Progenitor cell of endocrine pancreas (in vitro differentiated cells): ENCODE measurements at places on chromosomes 16 and 17.

DNA sequence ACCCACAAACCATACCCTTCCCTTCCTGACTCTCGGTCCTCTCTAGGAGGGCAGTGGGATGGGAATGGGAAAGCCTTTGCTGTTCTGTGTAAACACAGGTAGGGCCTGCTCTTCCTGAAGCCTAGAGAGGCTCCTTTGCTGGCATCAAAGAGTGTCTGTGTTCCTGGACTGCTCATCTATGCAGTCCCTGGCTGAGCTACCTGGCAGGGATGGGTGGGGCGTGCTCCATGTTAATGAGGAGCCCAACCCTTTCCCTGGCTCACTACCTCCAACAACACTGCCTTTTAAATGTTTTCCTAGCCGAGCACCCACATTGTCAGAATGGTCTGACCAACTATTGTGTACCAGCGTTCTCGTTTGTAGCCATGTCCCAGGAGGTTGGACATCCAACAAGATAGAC lies 26.6 kb upstream of the NAGLU start:
- DNase-seq, result no peak

DNA sequence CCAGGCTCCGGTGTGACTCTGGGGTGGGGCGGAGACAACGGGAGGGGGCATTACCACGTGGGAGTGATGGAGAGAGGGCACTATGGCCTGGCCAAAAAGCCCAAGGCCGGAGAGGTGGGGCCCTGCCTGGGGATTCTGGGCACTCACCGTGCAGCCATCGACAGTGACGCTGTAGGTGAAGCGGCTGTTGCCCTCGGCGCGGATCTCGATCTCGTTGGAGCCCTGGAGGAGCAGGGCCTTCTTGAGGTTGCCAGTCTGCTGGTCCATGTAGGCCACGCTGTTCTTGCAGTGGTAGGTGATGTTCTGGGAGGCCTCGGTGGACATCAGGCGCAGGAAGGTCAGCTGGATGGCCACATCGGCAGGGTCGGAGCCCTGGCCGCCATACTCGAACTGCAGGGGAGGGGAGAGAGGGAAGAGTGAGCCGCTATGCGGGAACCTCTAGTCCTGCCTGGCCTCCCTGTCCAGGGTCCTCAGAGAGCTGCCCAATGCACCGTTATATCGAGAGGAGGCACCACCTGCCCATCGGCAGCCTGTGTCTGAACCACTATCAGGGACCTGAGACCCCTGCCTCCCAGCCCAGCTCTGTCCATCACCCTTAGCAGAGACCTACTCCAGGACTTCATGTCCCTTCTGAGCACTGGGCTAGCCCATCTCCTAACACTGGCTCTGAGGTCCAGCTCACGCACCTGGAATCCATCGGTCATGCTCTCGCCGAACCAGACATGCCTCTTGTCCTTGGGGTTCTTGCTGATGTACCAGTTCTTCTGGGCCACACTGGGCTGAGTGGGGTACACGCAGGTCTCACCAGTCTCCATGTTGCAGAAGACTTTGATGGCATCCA lies 15.6 kb downstream of the COL1A1 start:
- no peak for DNase-seq

- DNase-seq, result no peak
Observed at GRCh38 chr17:42026857-42027589, 7.1 kb downstream of the NKIRAS2 start.

DNA sequence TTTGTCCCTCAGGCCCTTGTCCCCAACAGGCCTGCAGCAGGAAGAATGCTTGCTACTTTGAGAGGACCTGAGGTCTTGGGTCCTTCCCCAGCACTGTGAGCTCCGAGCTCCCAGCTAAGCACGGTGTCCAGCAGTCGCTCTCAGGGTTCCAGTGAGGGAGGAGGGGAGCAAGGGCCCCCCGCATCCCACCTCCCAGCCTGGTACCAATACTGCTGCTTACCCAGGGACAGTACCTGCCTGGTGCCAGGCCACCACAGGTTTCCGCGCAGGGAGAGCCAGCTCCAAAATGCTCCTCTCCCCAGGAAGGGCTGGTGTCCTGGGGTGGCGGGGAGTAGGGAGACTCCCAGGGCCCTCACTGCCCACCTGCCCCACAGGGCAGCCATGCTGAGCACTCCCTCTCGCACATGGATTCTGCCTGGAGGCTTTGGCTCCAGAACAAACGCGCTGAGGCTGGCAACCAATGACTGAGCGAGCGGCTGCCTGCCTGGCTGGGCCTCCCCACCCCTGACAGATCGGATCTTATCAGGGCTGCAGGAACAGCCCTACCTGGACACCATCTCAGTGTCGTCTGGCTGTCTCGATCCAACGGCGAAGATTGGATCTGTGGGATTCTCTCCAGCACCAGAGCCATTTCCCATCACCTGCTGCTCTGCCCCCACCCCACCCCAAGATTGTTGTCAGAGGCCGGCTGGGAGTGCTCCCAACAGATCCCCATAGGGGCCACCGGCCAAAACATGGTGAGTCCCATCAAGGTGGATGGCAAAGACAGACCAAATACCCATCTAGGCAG lies 2.4 kb downstream of the DOK4 start:
- DNase-seq, result no peak

DNA sequence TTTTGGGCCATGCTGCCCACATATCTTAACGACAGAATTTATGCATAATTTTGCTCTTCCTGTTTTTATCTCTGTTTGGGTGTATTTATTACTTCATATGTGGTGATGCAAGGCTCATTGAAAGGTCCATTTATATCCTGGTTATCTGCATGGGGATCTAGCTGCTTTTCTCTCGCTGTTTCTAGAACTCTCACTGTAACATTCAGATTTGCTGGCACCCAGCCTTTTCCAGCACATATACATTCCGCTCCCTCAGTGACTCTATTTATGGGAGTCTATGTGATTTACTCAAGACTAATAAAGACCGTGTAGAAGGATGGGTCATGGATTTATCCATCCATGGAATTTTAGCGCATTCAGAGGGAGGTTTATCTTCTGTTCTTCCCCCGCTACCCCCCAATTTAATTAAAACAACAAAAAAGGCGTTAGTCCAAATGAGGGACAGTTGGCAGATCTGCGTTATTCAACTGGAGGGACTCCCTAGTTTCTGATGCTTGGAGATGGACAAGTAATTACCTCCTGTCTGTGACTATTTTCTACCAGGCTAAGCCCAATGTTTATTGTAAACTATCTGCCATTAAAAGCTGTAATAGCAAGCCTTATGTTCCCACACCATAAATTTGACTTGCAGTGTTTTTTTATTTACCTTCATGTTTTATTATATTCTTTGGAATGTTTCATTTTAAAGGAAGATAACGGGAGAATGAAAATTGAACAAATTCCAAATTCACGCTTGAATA lies 19.8 kb upstream of the MARCHF10 start:
- no peak for DNase-seq

- DNase-seq, result no peak
Observed at GRCh38 chr17:31457391-31458234, 66.1 kb downstream of the RAB11FIP4 start.

GRCh38 chr16:90048347-90048722 lies 28.8 kb downstream of the PRDM7 start:
- DNase-seq, result no peak
